Nephron progenitor cell (in vitro differentiated cells): ENCODE measurements at places on chromosomes 11 and 22.

DNA sequence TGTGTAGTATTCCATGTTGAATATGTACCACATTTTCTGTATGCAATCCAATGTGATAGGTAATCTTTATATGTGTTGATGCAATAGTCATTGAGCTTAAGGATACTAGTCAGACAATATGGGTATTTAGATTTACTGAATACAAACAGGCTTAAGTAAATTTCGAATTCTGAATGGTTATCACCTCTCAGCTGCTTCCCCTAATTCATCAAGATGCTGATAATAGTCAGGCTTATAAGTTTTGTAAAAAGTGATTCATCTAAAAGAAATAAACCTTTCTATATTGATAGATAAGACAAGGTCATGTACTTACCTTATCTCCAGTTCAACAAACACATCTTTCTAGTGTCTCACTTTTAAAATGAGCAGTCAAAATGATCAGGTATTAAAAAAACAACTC lies 205.5 kb downstream of the CASP12 start:
- no peak for DNase-seq

DNA sequence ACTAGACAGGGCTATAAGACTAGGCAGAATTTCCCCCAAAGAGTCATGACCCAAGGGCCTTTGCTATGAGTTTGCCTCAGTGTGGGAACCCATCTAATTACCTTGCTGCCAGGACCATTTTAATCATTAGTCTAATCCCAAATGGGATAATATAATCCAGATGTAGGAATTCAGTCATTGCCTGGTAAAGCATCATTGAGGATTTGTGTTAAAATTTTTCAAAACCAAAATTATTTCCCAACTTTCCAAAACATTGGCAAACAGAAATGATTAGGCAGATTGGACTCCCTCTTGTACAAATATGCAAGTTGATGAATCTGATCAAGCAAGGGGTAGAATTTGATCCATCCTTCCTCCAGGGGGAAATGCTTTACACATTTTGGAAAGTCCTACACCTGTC lies 16.2 kb upstream of the MMP13 start:
- no peak for DNase-seq

- peak; percentile 46 for DNase-seq
These were observed 4.2 kb downstream of the CHORDC1 start for GRCh38 chr11:90218606-90219005.

DNA sequence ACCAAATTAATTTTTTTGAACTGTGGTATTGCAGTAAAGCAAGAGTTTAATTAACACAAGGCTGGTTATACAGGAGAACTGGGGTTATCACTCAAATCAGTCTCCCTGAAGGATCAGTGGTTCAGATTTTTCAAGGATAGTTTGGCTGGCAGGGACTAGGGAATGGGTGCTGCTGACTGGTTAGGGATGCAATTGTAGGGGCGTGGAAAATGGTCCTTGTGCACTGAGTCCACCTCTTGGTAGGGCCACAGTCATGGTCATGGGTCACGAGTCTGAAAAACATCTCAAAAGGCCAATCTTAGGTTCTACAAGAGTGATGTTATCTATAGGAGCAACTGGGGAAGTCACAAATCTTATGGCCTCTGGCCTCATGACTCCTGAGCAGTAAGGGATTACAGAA lies 27.9 kb downstream of the MCHR1 start:
- no peak for DNase-seq

DNA sequence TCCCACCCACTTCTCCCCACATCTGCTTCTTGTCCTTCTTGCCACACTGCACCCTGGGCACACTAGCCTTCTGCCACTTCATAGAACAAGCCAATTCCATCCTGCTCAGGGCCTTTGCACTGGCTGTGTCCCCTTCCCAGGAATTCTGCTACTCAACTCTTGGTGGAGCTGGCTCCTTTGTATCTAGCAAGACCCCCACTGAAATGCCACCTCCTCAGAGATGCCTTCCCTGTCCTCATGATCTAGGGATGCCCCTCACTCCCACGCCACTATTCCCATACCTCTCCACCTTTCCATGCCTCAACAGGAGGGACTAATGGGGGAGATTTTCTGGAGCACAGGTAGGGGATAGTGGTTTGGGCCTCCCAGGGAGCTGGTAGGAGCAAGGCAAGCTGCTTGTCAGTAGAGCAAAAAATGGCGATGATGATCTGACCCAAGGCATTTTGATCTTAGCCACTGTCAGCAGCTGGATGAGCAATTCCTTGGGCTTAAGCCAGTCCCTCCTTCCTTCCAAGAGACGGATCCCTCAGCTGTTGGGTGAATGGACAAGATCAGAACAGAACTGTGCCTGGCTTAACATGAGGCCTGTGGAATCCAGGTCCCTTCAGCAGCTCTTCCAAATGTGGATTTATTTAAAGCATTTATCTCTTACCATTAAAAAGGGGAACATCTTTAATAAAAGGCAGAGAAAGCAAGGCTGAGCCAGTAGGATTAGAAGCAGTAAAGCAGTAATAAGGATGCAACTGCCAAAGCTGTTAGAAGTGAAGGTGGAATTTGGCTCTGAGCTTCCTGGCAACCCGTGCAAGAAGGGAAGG lies 4.0 kb upstream of the PRDM11 start:
- DNase-seq: no peak

GRCh38 chr22:46352691-46353386 lies 17.3 kb downstream of the TRMU start:
- no peak for DNase-seq

- DNase-seq: peak; percentile 16
These were observed 755 bp downstream of the NRIP3 start for GRCh38 chr11:9002920-9003572.

GRCh38 chr11:130940706-130941105 lies 24.4 kb upstream of the SNX19 start:
- no peak for DNase-seq

- DNase-seq: no peak
These were observed 38.1 kb downstream of the DIXDC1 start for GRCh38 chr11:111975076-111975806.

GRCh38 chr11:43770173-43770572 lies 89.6 kb downstream of the HSD17B12 start:
- no peak for DNase-seq

GRCh38 chr11:35855671-35856070 lies 88.2 kb upstream of the LDLRAD3 start:
- no peak for DNase-seq

DNA sequence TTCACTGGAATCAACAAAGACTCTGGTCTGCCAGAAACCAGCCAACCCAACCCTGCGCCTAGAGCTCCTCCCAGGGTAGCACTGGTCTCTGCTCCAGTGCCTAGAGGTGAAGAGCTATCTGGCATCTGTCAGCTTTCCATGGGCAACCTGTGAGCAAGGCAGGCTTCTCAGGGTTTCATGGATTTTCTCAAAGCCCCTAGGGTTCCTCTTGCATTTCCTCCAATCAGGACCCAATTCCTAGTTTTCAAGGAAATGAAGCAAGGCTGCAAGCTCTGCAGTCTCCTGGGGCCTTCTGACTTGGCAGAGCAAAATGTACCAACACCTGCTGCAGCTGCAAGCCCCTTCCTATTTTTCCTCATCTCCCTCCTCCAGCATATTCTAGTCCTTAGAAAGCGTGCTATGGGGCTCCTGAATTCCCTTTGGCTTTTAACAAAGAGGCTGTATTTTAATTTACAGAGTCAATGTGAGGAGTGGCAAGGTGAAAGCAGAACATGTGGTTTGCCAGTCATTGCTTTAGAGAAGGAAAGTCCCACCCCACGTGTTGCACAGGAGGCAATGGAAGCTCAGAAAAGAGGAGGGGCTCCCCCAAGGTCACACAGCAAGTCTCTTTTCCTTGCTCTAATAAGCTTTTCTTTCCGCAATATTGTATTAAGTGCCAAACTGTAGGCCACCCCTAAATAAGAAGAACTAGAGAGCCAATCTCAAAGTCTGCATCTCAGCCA lies 33.0 kb upstream of the RIC3 start:
- no peak for DNase-seq

DNA sequence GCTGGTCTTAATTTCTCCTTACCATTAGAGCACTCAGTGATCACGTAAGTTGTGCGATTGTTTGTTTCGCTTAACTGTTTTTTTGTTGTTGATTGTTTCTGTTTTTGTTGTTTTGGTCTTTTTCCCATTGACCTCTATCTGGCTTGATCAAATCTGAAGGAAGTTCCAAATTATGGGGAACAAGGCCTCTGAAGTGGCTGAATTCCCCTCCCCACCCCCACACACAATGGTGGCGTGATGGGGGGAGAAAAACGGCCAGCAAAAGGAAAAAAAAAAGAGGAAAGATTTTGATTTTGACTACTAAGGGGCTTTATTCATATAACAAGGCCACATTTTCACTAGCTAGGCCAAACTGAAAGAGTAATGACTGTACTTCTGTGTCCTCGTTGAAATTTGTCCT lies 53.6 kb downstream of the OSBPL5 start:
- no peak for DNase-seq

GRCh38 chr11:35403765-35404387 lies 15.5 kb downstream of the SLC1A2 start:
- no peak for DNase-seq

DNA sequence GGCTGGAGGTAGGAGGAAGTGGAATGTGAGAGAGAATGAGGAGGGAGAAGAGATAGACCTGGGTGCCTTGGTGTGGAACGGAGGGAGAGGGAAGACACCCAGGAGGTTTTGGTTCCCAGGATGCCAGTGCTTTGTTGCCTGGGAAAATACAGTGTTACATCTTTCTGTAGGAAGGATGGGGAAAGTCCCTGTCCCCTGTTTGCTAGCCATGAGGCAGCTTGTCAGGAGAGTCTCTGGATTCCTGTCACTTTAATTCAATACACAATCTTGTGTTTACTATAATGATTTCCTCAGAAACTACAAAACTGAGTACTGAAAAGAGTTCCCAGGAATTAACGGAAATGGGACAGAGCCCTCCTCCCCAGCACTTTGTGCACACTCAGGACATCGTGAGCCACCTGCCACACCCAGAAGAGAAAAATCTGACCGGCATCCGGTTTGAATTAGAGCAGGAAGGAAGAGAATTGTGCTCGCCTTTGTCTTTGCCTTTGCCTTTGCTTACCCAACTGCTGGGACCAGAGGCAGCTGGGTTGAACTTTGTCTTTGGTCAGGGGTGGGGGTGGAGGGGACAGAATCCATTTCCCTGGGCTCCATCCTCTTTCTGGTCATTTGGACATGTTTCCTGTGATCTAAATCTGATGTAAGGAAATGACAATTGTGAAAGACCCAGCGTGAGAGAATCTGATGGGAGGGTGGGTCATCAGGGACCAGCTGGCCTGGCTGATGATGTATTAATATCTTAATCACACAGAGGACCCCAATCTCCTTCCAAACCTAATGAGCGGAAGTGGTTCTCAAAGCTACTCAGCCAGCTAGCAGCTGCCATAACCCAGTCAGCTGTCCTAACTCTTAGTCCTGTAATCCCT lies 1.3 kb upstream of the LIMK2 start:
- no peak for DNase-seq

GRCh38 chr11:68766786-68767185 lies 15.5 kb upstream of the TESMIN start:
- DNase-seq: no peak

DNA sequence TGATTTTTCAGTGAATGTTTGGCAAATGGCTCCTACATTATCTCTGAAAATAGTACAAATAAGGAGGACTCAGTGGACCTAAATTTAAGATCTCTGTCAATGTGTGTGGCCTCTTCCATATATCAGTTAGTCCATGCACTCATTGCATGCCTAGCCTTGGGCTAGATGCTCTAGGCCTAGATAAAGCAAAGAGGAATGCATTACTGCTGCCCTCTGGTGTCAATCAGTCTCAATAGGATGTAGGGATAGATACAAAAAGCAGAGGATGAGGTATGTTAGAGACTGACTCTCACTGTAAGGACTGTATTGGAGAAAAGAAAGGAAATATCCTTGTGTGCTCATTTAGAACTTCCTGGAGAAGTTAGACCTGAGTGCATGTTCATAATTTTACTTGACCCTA lies 42.0 kb downstream of the MS4A2 start:
- DNase-seq: peak; percentile 18

DNA sequence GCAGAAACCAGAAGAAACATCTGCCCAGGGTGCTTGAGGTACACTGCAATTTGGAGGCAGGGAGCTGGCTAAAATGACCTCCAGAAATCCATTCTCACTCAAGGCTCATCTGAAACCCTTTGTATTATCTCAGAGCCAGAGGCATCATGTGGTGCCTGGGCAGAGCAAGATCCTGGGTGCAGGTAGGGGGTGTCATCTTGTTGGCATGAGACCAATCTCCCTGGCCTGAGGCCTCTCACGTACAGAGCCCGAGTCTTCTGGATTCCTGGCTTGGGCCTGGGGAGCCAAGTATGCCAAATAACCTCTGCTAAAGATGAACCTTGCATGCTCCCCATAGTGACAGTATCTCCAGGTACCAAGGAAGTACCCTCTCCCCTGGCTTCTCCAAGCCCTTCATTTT lies 2.4 kb downstream of the LMO1 start:
- no peak for DNase-seq

DNA sequence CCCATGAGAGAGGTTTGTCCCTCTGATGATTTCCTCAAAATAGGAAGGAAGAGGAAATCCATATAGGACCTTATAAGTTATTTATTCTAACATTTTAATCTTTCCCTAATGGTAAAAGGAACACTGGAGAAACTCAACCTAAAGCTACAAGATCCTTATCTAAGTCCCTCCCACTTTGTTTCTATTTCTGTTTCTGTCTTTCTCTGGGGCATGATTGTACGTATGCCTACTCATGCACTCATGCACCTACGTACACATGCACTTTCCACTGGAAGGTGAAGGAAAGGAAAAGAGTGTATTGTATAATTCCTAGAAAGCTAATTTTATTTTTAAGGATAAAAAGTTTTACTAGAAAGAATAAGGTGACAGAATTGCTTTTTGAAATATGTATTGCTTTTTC lies 125.0 kb downstream of the RAB38 start:
- no peak for DNase-seq

DNA sequence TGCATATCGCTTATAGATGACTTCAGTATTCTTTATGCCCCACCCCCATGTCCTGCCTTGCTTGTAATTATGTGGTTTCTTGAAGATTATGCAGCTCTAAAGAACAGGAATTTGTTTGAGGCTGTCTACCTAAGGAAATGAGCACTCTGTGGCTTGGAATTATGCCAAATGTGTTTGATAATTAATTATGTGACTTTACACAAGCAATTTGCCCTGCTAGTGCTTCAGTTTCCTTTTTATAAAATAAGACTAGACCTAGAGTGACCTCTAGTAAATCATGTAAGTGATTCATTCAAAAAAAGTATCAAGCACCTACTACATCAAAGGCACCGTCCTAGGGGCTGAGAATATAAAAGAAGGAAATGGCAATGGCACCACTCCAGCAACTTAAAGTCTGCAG lies 491.5 kb upstream of the KIRREL3 start:
- no peak for DNase-seq

- DNase-seq: no peak
These were observed 726 bp downstream of the ST3GAL4 start for GRCh38 chr11:126355926-126356897.

- no peak for DNase-seq
These were observed 55.7 kb downstream of the BCR start for GRCh38 chr22:23236026-23236425.

GRCh38 chr22:19455033-19455432 lies 7.5 kb upstream of the C22orf39 start:
- no peak for DNase-seq

DNA sequence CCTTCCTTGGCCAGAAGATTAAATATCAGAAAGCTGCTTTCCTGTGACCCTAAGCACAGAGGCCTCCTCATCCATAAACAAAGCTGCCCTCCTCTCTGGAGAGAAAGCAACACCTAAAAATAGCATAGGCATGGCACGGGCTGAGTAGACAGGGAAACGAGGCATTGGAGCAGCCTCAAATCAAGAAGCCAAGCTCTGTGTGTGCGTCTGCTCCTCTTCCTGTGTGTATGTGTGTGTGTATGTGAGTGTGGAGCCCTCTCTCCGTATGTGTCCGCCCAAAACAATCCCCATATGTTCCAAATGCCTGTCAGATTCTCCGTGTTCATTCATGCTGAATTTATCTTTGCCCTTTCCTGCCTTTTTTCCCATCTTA lies 24.0 kb downstream of the KCNJ5 start:
- no peak for DNase-seq
